ENCODE measurements at places on chromosomes 2 and 18.

DNA sequence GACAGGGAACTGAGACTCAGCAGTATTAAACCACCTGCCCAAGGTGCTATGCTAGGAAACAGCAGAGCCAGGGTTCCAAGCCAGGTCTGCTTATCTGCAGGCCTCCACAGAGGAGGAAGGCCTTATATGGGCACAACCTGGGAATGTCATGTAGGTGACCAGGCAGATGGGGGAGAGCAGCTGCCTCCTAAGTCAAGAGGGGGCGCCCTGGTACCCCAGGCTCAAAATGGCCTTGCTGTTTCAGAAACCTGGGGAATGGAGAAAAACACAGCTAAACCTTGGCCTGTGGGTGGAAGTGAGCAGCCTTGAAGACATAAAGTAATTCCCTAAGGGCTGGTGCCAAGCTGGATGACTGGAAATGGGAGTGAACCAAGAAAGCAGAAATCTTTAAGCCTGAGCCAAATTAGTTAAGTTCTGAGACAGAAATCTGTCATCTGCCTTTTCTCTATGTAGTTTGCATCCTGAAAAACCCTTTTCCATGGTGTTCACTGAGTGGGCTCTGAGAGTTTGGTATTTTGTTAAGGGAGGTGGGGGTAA lies 79.1 kb downstream of the MAPK4 start:
- DNase-seq: no peak

GRCh38 chr2:235577404-235578330 lies 83.8 kb downstream of the AGAP1 start:
- DNase-seq: no peak

DNA sequence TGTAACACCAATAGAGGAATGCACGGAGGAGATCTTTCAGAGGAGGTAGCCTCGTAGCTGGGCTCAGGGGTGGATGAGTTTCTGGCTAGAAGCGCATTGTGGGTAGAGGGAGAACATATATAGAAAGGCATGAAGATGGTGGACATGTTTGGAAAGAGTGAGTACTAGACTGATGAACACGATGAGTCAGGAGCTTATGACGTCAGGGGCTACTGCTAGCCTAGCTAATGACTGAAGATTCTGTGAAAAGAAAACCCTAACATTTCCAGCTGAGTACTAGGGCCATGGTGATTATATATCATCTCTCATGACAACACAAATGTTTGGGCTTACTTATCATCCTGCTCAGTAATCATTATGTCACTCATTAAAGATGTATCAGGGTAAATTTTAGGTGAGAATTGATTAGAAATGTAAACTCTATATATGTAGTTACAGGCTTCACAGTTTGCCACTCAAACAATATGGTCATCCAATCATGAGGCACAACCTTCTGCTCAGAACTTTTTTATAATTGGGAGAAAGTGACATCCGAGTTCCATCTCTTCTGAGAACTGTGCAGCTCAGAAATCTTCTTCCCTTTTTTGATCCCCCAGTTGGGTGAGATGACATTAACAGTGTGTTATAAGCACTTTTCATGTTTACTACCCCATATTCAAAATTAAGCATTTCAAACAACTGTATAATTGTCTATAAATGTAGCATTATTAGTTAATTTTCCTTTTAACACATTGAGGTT lies 22.2 kb upstream of the IL1RN start:
- peak; percentile 69 for DNase-seq

- peak; percentile 76 for DNase-seq
These were observed 3.1 kb upstream of the GMPPA start for GRCh38 chr2:219495531-219496122.

DNA sequence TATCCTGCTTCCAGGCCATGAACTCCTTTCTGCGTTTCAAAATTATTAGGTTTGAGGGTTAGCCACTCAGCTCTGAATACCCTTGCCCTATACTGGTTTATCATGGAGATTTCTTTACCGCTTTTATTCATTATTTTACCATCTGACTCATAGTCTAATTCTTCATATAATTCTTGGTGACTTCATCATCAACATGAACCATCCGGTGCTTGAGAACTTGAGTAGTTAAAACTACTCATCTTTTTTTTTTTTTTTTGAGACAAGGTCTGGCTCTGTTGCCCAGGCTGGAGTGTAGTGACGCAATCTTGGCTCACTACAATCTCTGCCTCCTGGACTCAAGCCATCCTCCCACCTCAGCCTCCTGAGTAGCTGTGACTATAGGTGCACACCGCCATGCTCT lies 94.2 kb upstream of the LHCGR start:
- DNase-seq: no peak

DNA sequence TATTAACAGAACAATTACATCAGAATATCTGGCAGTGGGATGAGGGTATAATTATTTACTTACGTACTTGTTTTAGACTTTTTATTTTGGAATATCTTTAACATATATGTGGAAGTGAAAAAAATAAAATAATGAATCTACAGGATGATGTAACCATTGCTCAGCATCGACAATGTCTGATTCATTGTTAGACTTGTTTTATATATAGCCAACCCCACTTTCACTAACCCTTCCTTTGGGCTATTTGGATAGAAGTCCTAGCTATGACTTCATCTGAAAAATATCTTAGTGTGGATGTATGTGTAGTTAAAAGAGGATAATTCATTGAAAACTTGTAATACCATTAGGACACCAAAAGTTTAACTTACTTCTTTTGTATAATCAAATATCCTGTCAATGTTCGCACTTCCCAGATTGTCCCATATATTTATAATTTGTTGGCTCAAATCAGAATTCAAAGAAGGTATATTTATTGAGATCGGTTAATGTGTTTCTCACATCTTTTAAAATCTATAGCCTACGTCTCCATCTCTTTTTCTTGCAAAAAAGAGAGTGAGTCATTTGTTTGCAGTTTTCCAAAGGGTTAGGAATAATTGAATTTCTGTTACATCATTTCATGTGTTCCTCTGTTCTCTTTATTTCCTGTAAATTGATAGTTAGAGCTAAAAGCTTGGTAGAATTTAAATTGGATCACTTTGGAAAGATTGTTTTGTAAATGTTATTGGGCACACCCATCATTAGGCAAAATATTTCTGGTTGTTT lies 506.1 kb upstream of the FAM98A start:
- DNase-seq: no peak

- DNase-seq: peak; percentile 30
These were observed 26.6 kb upstream of the ITGA4 start for GRCh38 chr2:181430406-181431118.

GRCh38 chr2:105324732-105325131 lies 4.8 kb downstream of the TGFBRAP1 start:
- no peak for DNase-seq

DNA sequence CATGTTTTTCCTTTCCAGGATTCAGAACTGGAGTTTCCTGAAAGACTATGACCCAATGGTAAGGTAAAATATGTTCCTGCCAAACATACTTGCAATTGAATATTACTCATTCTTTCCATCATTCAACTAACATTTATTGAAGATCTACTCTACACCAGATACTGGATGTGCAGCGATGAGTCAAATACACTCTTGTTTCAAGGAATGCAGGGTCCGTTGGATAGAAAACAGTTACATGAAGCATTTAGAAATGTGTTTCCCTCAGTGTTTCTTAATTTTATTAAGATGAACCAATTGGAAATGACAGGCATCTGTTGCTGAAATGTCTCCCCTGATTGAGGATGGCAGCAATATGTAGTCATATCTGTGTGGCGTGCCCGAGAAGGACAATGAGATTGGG lies 14.8 kb upstream of the SLC66A3 start:
- DNase-seq: no peak

DNA sequence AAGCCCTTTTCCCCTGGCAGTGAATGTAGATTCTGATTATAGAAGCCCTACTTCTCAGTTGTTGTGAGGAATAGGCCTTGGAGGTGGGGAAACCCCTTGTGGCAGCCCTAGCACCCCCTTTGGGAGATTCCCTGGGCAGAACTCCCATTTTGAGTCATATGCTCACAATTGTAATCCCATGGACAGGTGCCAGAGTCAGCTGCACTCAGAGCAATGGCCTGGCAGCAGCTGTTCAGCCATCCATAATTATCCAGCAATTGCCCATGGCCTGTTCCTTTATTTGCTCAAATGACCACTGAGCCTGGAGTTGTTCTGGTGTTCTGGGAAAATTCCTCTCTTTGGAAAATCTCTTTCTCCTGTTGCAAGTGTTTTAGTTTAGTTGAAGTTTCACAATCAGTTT lies 71.7 kb downstream of the PTRHD1 start:
- no peak for DNase-seq

- no peak for DNase-seq
These were observed 40.3 kb downstream of the LHCGR start for GRCh38 chr2:48715042-48715899.

- DNase-seq: no peak
These were observed 39.9 kb downstream of the KIF1A start for GRCh38 chr2:240780023-240780700.

DNA sequence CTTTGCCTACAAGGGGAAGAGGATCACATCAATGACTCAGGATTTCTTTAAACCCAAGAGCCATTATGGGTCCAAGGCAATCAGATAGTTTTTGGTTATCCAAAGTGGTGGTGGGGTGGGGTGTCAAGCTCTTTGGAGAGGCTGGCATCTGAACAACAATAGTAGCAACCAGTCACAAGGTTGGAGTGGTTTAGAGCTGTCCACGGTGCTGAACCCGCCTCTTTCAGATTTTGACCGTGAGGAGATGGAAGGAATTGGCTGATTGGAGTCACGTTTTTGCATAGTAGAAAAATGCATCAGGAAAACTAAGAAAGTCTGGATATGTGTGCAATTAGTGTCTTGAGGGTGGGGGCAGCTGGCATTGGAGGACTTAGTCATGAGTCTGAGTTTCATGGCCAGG lies 159.9 kb downstream of the LOXHD1 start:
- DNase-seq: peak; percentile 42

Measured in activated T-cell treated with anti-CD3 and anti-CD28 coated beads, Interleukin-2, amount 50 U/mL, for 48 hours (primary cell).